ENCODE measurements at places on chromosomes 11 and 22. TPM values are rescaled to one million over a fixed set of nuclear protein-coding genes. Genes with fewer than 3 reads are reported as not detected.

- no peaks in the 10 kb centered on the region for H3K36me3 ChIP-seq
- no peak overlapping the region for H3K4me3 ChIP-seq
- no peaks in the 10 kb centered on the region for H3K4me1 ChIP-seq
- H3K27ac ChIP-seq, result no peak overlapping the region
- no peak for DNase-seq
Measured at GRCh38 chr11:106983261-106983660, 35.0 kb downstream of the GUCY1A2 start.

- no peak for DNase-seq
- no peaks in the 10 kb centered on the region for H3K27me3 ChIP-seq
- no peak overlapping the region for H3K4me3 ChIP-seq
- H3K36me3 ChIP-seq, result no peaks in the 10 kb centered on the region
- no peaks in the 10 kb centered on the region for H3K4me1 ChIP-seq
Measured at GRCh38 chr22:29854432-29854831, 16.4 kb upstream of the ASCC2 start.

- no peak overlapping the region for H3K4me3 ChIP-seq
- no peaks in the 10 kb centered on the region for H3K4me1 ChIP-seq
- DNase-seq, result no peak
Measured at GRCh38 chr11:129620237-129621104, 195.2 kb upstream of the TMEM45B start.

GRCh38 chr11:85767246-85767945 is 43.5 kb downstream of the SYTL2 start:
- DNase-seq, result no peak
- no peaks in the 10 kb centered on the region for H3K27me3 ChIP-seq
- no peak overlapping the region for H3K4me3 ChIP-seq
- H3K27ac ChIP-seq, result peak overlapping the region; percentile 25
- no peaks in the 10 kb centered on the region for H3K36me3 ChIP-seq
- peaks cover 10% of the 10 kb centered on the region for H3K4me1 ChIP-seq

The CASP5 gene
- total RNA-seq, result not detected

GRCh38 chr11:60251485-60252212 is 8.7 kb upstream of the MS4A4E start:
- peak; percentile 7 for DNase-seq
- no peaks in the 10 kb centered on the region for H3K27me3 ChIP-seq

The MTMR2 gene
- 44.8 TPM for total RNA-seq
